Amniotic stem cell (primary cell): ENCODE measurements at places on chromosomes 6 and 20.

DNA sequence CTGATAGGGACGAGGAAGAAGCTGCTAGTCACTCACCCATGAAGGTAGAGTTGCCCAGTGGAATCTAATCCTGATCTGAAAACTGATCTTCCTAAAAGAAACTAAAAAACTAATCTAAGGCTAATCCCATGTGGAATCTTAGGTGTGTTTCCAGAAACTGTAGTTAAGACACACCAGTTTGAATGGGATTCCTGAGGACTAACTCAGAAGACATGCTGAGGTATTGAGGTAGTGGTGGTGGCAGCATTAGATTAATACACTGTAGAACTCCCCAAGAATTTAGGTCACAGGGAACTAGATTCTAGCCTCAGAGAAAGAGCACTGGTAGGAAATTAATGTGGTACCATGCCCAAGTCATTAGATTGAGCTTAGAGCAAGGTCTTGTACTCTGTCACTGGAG lies 19.6 kb upstream of the AKAP7 start:
- DNase-seq, result no peak

DNA sequence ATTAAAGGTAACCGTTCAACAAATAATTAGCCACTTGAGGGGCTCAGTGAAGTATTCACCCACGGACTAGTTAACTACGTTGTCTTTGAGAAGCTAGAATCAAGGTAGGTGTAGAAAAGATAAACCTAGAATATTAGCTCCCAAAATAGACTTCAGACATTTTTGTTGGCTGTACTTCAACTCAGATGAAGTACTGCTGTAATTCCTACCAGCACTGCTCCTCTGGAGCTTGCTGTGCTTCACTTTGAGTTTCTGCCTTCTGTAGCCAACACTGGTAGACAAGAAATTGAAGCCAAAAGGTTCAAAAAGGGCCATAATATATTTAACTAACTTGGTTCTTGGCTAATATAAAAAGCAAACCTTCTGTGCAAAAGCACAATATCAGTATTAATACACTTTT lies 18.8 kb upstream of the SDHAF4 start:
- no peak for DNase-seq

- DNase-seq, result no peak
Observed at GRCh38 chr6:40244699-40245098, 310.4 kb upstream of the MOCS1 start.

GRCh38 chr6:26331218-26332073 lies 33.6 kb upstream of the BTN3A2 start:
- DNase-seq, result no peak

DNA sequence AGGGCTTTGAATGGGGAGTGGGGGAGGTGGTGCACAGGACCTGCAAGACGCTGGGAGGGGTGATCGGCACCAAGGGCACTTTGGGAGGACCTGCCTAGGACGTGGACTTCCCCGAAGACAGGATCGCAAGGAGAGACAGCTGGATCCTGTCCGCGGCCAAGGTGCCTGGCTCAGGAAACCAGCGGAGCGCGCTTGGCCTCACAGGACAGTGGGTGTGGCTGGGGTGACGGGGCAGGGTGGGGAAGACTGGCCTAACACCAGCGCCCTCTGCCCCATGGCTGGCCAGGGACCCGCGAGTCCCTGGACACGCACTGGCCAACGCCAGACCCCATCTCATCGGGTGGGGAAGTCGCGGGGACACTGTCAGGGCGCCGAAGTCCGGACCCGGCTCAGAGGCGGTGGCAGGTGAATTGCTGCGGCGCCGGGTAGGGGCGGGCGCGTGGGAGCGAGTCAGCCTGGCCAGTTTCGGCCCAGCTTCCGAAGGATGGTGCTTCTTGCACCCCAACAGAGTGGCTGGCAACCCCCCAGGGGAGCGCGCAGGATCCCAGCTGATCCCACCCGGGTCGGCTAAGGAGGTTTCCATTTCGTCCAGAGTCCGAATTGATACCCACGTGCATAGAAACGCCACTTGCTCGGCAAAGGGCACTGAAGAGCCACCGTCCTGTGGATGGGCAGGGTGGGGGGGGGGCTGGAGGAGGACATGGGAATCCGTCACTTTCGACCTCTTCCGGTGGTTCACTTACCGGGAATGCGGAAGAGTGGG lies 785 bp upstream of the THBD start:
- no peak for DNase-seq

DNA sequence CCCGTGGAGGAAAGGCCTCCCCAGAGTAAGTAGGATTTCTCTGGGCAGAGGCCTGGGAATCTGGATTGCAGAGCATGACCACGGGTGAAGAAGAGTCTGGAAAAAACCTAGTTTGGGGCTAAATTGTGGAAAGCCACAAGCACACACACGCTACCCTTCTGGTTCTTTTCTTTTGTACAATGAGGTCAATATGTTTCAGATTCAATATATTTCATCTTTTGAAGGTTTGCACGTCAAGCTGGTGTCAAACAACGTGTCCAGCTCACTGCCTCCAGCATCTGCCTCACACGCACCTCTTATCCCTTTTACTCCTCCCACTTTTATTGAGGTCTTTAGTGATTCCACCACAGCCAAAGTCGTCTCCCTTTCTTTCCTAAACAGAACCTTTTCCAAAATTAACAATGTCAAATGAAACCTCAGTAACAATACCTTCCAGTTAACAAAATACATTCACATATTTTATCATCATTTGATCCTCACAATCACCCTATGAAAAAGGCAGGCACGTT lies 773 bp upstream of the EPB41L2 start:
- no peak for DNase-seq

GRCh38 chr6:150391890-150392289 lies 23.1 kb downstream of the IYD start:
- DNase-seq, result no peak

- no peak for DNase-seq
Observed at GRCh38 chr6:130933712-130934200, 106.5 kb downstream of the SMLR1 start.

DNA sequence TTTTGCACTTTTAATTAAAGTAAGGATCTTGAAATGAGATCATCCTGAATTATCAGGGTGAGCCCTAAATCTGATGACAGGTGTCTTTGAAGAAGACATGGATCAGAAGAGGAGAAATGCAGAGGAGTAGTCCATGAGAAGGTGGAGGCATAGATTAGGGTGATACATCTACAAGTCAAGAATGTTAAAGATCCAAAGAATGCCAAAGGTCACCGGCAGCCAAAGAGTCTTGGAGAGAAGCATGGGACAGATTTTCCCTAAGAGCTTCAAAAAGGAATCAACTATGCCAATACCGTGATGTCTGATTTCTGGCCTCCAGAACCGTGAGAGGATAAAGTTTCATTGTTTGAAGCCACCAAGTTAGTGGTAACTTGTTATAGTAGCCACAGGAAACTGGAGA lies 59.0 kb upstream of the THEMIS start:
- DNase-seq, result no peak

- no peak for DNase-seq
Observed at GRCh38 chr6:150934380-150934779, 68.9 kb downstream of the MTHFD1L start.

GRCh38 chr6:13178107-13178506 lies 150.2 kb downstream of the TBC1D7 start:
- no peak for DNase-seq
